ENCODE measurements at places on chromosomes 1 and 21.

DNA sequence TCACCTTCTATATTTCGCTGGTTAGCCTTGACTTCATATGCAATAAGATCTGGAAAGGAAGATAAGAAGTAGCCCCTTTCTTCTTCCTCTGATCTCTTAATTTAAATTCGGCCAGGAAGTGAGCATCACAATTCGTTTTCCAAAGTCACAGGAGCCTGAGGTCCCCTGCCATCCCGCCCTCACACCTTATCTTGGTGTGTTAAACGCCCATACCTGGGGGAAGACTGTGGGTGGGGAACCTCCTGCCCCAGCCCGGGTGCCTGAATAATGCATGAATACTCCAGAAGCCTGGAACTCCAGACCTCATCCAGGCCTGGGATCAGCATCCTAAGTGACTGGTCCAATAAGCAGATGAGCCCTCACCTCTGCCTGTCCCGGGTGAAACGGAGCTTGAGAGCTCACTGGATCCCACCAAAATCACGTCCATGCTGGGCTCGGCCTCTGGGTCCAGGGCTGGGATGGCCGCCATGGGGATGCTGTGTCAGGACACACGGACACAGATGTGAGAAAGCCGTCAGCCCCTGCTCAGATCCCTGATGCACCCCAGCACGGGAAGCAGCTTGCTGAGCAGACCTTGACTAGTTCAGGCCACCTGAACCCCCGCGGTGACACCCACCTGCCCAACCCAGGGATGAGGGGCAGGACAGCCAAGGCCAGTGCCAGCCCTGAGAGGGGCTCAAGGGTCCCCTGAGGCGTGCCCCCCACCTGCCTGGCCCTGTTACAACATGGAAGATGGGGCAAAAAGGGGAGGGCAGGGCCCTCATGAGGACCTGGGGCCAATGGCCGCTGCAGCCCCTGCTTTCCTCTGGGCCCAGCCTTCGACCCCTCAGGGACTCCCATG lies 686 bp downstream of the DNMT3L start:
- DNase-seq, result no peak

DNA sequence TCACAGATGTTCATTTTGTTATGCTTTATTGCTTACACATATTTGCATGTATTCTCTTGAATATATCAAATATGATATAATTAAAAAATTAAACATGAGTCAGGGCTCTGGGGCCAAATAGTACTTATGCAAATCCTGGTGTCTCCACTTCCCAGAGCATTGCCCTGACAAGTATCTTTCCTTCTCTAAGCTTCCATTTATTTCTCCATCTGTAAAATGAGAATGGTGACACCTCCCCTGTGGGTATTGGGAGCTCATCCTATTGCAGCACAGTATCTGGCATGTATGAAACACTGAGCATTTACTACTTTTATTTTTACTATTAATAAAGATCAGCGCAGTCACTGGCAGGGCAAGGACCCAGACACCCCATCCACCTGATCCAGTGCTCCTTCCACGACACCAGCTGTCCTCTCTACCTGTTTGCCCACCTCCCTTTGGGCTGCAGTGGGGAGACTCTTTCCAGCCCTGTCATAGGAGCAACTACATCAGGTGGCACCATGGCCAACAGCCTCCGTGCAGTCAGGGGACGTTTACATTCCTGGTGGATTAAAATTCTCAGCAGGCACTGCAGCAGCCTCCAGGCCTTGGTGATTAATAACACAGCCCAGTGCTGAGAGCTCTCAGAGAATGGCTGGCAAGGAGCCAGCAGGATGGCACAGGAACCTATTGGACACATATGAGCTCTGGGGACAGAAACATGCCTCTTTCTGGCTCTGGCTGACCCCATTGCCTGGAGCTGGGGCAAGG lies 113.0 kb downstream of the DMRTB1 start:
- peak; percentile 46 for DNase-seq

DNA sequence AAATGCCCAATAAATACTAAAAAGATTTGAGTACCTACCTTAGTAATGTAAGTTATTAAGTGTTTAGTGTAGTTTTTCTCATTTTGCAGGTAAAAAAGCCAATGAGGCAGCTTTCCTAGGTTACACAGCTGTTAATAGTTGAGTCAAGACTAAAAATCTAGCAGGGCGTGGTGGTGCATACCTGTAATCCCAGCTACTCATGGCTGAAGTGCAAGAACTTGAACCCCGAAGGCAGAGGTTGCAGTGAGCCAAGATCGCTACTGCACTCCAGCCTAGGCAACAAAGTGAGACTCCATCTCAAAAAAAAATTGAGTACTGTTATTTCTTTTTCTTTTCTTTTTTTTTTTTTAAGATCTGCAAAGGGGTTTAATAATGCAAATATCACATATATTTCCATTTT lies 7.7 kb downstream of the YBX1 start:
- DNase-seq, result no peak

DNA sequence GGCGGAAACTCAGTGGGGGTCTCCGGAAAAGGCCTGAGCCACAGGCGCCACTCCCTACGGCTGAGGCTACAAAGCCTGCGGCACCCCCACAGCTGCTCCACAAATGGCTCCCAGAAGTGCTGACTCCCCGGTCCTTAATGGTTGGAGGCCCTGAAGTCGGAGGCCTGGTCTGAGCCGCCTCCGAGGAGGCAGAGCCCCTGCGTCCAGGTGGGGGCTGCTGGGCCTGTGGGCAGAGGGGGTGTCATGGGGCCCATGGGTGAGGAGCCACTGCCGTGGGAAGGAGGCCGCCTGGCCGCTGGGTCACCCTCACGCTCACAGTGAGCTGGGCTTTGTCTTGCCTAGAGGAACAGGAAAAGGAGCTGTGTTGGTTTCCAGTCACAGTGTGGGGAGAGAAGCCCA lies 12.4 kb upstream of the COL18A1 start:
- DNase-seq, result no peak

DNA sequence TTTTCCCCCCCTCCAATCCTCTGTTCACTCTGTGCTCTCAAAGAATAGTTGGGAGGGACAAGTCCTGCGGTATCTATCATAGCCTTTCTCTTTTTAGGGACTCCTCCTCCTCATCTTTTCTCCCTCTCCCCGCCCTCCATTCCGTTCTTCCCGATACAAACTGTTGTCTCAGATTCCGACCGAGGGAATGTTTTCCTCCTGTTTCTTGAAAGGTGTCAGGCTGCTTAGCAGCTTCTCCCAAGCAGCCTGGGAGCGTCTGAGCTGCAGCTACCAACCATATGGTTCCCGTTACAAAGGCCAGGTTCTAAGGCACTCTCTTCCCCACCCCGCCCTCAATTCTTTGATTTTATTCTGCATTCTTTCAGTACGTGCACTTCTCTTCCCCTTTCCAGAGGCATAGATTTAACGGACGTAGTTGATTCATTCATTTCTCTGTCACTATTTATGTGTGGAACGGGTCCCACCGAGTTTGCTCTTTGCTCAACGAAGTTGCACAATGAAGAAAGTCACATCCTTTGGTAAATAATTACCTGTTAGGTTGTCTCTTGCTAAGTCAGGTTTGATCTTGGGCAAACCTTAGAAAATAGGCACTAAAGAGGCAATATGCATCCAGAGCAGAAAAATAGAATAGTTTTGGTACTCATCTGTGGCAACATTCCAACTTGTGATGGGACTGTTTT lies 2.8 kb downstream of the ADGRL2 start:
- no peak for DNase-seq

- DNase-seq, result peak; percentile 65
These were observed 9.9 kb downstream of the TGFBR3 start for GRCh38 chr1:91876040-91876470.

DNA sequence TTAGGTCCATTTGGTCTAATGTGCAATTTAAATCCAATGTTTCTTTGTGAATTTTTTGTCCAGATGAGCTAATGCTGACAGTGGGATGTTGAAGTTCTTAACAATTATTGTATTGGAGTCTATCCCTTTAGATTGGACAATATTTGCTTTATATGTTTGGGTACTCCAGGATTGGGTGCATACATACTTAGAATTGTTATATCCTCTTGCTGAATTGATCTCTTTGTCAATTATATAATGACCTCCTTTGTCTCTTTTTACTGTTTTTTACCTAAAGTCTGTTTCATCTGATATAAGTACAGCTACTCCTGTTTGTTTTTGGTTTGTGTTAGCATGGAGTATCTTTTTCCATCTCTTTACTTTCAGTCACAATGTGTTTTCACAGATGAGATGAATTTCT lies 22.2 kb downstream of the CD55 start:
- no peak for DNase-seq
